Esophagus muscularis mucosa (tissue), 4 donors: ENCODE measurements at places on chromosomes 11 and 22. TPM values are rescaled to one million over a fixed set of nuclear protein-coding genes. Genes with fewer than 3 reads are reported as not detected.
A peak's percentile ranks its signal among the peaks of the same experiment; 100 is the strongest.

The CNGA4 gene
- not detected for total RNA-seq

The RAC2 gene
- total RNA-seq = 4.1 TPM

DNA sequence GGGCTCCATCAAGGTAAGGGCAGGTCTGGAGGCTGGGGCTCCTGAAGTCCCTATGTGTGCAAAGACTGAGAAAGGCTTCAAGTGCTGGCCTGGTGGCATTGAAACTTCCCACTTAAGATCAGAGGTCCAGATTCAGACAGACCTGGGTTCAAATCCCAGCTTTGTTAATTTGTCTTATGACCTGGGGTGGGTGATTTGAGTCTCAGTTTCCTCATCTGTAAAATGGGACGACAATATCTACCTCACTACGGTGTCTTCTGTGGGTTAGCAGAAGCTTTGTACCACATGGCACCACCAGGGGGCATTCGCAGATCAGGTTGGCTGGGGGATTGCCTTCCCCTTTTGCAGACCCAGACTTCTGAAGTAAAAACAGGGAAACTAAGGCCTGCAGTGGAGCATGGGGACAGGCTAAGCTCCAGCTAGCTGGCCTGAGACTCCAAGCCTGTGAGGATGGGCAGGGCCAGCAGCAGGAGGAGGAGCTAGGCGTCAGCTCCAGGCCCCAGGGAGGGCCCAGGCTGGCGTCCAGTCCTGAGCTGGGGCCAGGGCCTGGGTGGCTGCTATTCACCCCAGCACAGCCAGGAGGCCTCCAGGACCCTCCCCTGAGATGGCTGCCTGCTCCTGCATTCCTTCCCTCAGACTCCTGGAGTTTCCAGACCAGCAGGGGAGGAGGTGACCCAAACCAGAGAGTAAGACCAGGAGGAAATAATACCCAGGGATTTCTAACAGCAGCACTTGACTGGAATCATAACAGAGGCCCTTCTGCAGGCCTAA, 1.5 kb downstream of the CASTOR1 start:
- no peaks in the 10 kb centered on the region for H3K27me3 ChIP-seq
- no peak for DNase-seq
- H3K4me3 ChIP-seq = peak overlapping the region; percentile 99
- peaks cover 51% of the 10 kb centered on the region for H3K4me1 ChIP-seq
- H3K36me3 ChIP-seq = peaks cover 38% of the 10 kb centered on the region

DNA sequence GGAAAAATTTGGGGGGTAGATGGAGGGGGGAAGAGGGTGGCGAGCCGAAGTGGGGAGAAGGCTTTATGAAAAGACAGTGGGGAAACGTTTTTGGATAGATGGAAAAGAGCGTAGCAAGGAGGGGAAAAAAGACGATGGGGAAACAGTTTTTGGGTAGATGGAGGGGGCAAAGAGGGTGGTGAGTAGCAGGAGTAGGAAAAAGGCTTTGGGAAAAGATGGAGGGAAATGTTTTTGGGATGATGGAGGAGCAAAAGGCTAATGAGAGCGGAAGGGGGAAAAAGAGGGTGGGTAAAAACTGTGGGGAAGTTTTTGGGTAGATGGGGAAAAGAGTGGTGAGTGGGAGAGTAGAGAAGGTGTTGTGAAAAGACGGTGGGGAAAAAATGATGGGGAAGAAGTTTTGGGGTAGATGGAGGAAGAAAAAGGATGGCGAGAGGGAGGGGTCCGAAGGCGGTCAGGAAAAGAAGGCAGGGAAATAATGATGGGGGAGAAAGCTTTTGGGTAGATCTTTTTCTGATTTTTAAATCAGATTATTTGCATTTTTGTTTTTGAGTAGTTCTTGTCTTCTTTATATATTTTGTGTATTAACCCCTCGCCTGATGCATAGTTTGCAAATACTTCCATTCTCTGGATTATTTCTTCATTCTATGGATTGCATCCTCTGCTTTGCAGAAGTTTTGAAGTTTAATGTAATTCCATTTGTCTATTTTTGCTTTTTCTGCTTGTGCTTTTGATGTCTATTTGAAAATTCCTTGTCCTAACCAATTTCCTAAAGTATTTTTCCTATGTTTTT, 115.3 kb upstream of the SERPIND1 start:
- peaks cover 14% of the 10 kb centered on the region for H3K27me3 ChIP-seq
- no peaks in the 10 kb centered on the region for H3K36me3 ChIP-seq
- peak; percentile 66 for DNase-seq

DNA sequence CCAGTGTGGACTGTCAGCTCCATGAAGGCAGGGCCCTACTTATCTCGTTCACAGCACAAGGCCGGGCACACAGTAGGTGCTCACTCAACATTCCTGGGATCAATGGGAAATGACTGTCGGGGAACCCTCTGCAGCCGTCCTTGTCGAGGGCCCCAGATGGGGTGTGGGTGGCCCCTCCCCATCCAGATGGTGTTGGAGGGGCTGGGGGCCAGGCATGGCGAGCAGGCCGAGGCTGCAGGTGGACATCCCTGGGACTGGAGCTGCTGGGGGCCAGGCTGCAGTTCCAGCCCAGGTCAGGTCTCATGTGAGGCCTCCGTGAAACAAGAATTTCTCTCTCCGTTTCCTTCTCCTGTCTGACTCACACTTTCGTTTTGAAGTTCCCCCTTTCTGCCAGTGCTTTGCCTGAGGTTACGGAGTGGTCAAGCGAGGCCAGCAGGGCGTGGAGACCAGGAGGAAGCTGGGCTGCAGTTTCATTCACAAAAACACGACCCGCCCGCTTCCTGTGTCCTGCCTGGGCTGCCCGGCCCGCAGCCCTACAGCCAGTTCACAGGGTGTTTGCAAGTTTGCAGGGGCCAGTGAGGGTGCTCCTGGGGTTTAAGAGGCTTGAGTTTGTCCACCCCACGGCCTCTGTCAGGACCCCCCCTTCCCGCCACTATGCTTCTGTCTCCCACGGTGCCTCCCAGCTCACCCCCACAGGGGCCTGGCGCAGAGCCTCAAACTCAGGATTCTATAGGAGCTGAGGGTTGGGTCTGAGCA, 4.5 kb downstream of the MYEOV start:
- no peak for DNase-seq
- no peaks in the 10 kb centered on the region for H3K27me3 ChIP-seq
- peak overlapping the region; percentile 71 for H3K27ac ChIP-seq
- H3K36me3 ChIP-seq = no peaks in the 10 kb centered on the region
- H3K4me1 ChIP-seq = peaks cover 55% of the 10 kb centered on the region

The SAA4 gene
- not detected for total RNA-seq

GRCh38 chr22:17237038-17237668, 17.9 kb upstream of the ADA2 start:
- peaks cover 44% of the 10 kb centered on the region for H3K27me3 ChIP-seq
- no peaks in the 10 kb centered on the region for H3K36me3 ChIP-seq
- no peaks in the 10 kb centered on the region for H3K4me1 ChIP-seq
- DNase-seq = no peak
- no peak overlapping the region for H3K4me3 ChIP-seq

The VWA5A gene
- 14.0 TPM for total RNA-seq

The PLAAT2 gene
- total RNA-seq = not detected

The PCNX3 gene
- 43.1 TPM for total RNA-seq

The FZD4 gene
- 42.3 TPM for total RNA-seq

The OOSP1 gene
- not detected for total RNA-seq

DNA sequence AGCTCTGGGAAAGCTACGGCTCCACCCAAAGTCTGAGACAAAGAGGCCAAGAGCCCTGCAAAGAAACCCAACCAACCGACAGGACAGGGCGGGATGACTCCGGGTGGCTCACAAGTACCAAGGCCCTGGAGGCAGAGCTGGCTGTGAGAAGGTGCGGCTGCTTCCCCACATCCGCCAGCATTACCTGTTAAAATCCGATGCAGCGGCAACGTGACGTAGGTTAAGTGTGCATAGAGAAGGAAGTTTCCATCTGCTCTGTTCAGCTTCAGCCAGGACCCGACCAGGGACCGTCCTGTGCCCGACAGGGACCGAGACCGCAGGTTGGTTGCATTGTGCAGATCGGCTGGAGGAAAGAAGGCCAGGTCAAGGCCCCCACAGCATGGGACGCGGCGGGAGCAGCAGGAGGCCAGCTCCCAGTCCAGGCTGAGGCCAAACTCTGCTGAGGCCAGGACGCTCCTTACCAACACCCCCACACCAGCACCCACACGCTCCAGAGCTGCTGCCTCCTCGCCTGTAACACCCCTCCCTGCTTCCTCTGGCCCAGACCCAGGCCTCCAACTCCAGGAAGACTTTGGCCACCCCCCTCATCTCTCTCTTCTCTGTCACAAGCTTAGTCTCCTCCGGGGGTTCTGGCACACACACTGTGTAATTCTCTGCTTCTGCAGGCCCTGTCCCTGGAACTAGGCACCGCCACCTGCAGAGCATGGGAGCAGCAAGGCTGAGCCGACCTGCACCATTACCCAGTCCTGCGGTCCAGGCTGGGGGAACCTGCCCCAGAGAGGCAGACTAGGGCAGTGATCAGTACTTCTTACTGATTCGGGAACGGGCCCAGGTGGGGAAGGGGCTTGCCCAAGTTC, 34.1 kb downstream of the NUP50 start:
- H3K36me3 ChIP-seq = peaks cover 81% of the 10 kb centered on the region
- H3K27me3 ChIP-seq = no peaks in the 10 kb centered on the region
- H3K4me3 ChIP-seq = no peak overlapping the region
- no peak for DNase-seq

DNA sequence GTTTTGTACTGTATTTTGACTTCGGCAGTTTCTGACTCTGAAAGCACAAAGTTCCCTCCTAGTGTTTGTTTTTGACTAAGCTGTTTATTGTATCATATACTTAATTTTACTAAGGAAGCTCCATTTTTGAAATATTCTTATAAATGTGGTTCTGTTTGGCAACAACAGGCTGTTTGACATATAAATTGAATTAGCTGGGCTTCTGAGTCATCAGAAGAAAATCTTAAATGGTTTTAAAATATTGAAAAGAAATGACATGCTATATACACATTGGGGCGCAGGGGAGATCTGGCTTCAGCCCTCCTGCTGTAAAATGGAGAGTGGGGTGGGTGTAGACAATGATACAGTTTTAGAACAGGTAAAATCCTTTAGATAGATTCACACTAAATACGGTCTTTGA, 38.6 kb downstream of the SHISA8 start:
- H3K4me3 ChIP-seq = no peak overlapping the region
- peaks cover 50% of the 10 kb centered on the region for H3K36me3 ChIP-seq
- H3K4me1 ChIP-seq = no peaks in the 10 kb centered on the region
- H3K27ac ChIP-seq = no peak overlapping the region

DNA sequence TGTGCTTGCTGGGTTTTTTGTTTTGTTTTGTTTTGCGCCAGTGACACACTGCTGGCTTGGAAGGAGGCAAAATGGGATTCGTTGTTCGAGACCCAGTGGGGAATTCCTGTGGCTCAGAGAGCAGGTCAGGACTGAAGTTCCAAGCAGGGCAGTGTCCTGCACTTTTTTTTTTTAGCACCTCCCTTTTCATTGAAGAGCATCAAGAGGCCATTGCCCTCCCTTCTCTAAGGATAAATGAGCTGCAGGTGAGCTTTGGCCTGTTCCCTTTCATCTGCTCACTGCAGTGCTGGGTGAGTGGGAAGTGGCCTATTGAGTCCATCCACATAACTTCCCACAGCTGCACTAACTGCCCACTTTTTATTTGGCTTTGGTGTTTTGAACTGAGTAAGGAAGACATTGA, 87.8 kb downstream of the ARHGAP42 start:
- no peak overlapping the region for H3K4me3 ChIP-seq
- H3K36me3 ChIP-seq = no peaks in the 10 kb centered on the region
- no peaks in the 10 kb centered on the region for H3K27me3 ChIP-seq
- no peak for DNase-seq
- H3K27ac ChIP-seq = no peak overlapping the region

DNA sequence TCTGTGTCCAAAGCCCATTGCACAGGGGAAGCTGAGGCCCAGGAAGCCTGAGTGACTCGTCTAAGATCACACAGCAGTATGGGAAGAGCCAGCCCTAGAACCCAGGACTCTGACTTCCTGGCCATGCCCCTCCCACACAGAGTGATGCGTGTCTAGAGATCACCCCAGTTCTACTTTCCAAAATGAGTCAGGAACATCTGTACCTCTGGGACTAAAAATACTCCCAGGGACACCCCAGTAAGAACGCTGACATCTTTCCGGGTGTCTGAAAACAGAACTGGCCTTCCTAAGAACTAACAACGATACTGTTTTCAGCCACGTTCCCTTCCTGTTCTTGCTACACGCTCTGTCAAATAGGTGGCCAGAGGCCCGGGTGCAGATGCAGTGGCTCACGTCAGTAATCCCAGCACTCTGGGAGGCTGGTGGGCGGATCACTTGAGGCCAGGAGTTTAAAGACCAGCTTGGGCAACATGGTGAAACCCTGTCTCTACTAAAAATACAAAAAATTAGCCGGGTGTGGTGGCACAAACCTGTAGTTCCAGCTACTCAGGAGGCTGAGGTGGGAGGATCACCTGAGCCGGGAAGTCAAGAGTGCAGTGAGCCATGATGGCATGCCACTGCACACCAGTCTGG, 21.7 kb upstream of the PDGFB start:
- H3K4me3 ChIP-seq = no peak overlapping the region
- H3K27me3 ChIP-seq = no peaks in the 10 kb centered on the region
- no peak for DNase-seq
- no peaks in the 10 kb centered on the region for H3K4me1 ChIP-seq
- H3K36me3 ChIP-seq = no peaks in the 10 kb centered on the region

- H3K36me3 ChIP-seq = no peaks in the 10 kb centered on the region
- no peaks in the 10 kb centered on the region for H3K4me1 ChIP-seq
- no peak within 1 kb of the TSS for H3K27ac ChIP-seq
- H3K4me3 ChIP-seq = no peak within 1 kb of the TSS
- H3K27me3 ChIP-seq = no peaks in the 10 kb centered on the region
Observed at GRCh38 chr11:5234381-5234834, at the start of gene HBD. HBD (minus strand) TSS chr11:5234483; CDS start chr11:5234433, 50 bp downstream.

- no peak overlapping the region for H3K4me3 ChIP-seq
- no peak overlapping the region for H3K27ac ChIP-seq
- H3K36me3 ChIP-seq = no peaks in the 10 kb centered on the region
- no peaks in the 10 kb centered on the region for H3K27me3 ChIP-seq
Observed at GRCh38 chr11:78359921-78360320, 57.7 kb downstream of the GAB2 start.

- H3K36me3 ChIP-seq = peaks cover 23% of the 10 kb centered on the region
- no peaks in the 10 kb centered on the region for H3K27me3 ChIP-seq
- H3K4me3 ChIP-seq = no peak overlapping the region
- H3K4me1 ChIP-seq = peaks cover 49% of the 10 kb centered on the region
- H3K27ac ChIP-seq = no peak overlapping the region
Observed at GRCh38 chr22:21623648-21623970, 6.2 kb downstream of the YDJC start.

DNA sequence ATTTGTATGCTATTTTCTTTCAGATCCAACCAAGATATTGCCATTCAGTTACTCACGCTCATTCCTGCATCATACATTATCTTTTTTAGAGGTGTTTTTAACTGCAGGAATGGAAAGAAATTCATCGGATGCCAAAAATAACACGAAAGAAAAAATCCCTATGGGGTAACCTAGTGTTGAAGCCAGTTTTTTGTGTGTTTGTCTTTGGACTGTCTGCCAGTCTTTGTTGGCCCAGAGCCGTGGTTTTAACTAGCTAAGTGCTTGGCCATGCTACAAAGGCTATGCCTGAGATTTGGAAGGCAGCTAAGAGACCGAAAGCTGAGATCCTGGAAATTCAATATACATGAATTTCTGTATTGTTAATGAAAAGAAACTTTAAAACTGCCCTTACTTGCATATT, 309.8 kb upstream of the CNTN5 start:
- no peaks in the 10 kb centered on the region for H3K4me1 ChIP-seq
- no peaks in the 10 kb centered on the region for H3K27me3 ChIP-seq
- no peak overlapping the region for H3K4me3 ChIP-seq
- H3K27ac ChIP-seq = no peak overlapping the region
- H3K36me3 ChIP-seq = no peaks in the 10 kb centered on the region
- no peak for DNase-seq

The PKP3 gene
- total RNA-seq = 1.1 TPM

GRCh38 chr11:30735946-30736345, 149.8 kb upstream of the MPPED2 start:
- H3K27ac ChIP-seq = no peak overlapping the region
- DNase-seq = no peak
- no peaks in the 10 kb centered on the region for H3K4me1 ChIP-seq
- H3K27me3 ChIP-seq = no peaks in the 10 kb centered on the region
